ENCODE measurements at places on chromosomes 12 and 14.

GRCh38 chr14:90159146-90159545, 97.2 kb upstream of the PSMC1 start:
- DNase-seq, result no peak

- no peak for DNase-seq
These were observed 31.2 kb upstream of the MED13L start for GRCh38 chr12:116308647-116309046.

DNA sequence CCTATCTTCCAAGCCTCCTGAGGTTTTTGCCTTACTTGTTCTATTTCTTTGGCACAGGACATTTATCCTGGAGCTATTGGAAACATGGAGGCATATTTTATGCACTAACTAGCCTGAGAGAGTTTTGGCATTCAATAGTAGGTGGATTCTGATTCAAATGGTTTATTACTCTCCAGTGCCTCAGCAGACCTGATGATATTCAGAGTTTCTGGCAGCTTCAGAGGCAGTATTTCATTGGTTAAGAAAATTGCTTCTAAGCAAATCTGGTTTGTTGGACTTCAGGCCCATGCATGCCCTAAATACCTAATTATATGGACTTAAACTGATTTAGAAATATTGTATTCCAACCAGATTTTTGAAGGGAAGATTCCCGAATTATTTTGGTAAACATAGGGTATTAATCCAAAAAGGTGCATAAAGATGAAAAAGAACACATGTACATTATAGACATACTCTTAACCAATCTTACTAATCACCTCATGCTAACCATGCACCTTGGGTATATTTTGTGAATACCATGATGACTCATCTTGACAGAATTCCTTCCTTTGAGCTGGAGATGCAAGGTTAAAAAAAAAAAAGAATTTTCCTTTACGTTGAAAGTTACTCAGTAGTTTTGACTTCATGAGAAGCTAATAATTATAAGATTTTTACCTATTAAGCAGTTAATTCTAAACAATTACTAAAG, 44.3 kb upstream of the KTN1 start:
- no peak for DNase-seq

DNA sequence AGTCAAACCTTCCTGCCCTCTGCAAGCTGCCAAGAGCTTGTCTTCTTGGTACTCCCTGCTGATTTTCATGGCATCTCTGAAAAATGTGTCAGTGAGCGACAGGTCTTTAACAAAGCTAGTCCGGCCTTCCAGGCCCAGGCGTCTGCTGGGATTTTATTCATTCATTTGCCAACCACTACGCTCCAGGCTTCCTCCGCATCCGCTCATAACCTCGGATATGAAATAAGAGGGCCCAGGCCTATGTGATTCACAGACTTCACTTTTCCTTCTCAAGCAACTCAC, 13.8 kb downstream of the TSPAN9 start:
- DNase-seq, result no peak

- no peak for DNase-seq
These were observed 68.8 kb downstream of the LLPH start for GRCh38 chr12:66061557-66062289.

- DNase-seq, result no peak
These were observed 13.1 kb downstream of the P2RX2 start for GRCh38 chr12:132631666-132632065.

All from A172 (cell line).